MG63 (cell line): ENCODE measurements at places on chromosomes 2 and 18.

GRCh38 chr2:141142025-141142424 lies 988.8 kb downstream of the LRP1B start:
- DNase-seq: no peak

- peak; percentile 51 for DNase-seq
These were observed 9.5 kb downstream of the USP40 start for GRCh38 chr2:233556881-233557736.

- DNase-seq: no peak
These were observed 81.2 kb downstream of the PLCL1 start for GRCh38 chr2:197885587-197885986.

DNA sequence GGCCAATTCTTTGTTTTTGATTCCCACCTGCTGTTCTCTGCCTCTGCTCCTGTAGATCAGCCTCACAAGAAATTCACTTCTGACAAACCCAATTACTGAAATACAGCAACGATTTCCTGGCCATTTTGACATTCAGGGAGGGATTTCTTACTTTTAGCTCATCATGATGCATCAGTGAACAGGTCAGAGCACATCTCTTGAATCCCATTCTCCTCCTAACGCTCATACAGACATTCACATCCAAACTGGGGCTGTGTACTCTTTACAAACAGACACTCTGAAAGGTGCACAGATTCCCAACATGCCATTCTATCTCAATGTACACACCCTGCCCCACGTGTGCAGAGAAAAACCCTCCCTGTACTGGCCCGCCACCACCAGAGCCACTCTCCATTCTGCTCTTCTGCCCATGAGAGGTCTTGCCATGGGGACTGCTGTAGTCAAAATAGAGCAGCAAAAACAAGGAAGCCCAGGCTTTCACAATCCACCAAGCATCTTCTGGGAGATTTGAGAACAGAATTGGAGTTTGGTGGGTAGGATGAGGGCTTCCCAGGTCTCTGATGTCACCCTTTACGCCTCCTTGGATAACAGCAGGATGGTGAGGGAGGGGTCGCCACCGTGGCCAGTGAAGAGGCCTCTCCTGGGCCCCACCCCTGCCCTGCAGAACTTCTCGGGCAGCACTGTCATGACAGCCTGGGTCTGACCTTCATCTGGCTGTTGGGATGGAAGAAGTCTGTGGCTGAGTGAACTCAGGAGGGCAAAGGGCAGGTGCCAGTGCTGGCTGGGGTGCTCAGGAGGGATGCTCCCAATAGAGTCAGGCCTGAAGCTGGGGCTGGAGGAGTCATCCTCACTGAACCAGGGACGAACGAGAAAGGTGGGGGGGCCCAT lies 41.9 kb upstream of the ZFP36L2 start:
- DNase-seq: no peak

GRCh38 chr2:54030396-54030741 lies 59.6 kb upstream of the PSME4 start:
- no peak for DNase-seq

DNA sequence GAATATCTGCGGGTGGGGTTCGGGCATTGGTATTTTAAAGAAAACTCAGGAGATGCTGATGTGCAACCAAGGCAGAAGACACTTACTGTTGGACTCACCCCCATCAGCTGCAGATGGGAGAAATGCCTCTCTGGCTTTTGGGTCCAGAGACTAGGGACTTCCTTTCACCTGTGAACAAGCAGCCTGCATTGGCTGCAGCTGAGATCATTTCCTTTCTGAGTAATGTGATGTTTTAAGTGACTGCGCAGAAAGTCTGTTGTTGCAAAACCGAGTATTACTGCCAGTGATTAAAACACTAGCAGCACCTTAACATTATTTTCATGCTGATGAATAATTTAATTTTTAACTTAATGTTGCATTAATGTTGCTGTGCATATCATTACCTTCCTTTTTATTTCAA lies 143.0 kb downstream of the TSN start:
- no peak for DNase-seq

DNA sequence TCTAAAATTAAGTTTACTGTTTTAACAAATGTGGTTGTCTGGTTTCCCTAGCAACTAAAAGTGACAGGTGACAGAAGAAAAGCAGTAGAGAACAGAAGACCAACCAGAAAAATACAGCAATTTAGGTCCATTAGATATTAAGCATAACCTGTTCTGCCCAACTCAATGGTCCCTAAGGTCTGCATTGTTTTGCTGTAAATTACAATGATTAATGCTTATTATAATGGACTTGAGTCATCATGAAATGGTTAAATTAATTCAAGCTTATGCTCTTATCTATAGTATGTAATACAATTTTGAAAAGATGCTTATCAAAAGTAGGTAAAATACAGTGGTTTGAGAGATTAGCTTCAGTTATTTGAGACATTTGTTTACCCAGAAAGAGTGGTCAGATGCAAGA lies 378.0 kb downstream of the GRB14 start:
- DNase-seq: no peak

- no peak for DNase-seq
These were observed 24.3 kb downstream of the TMEM237 start for GRCh38 chr2:201618744-201619662.

- DNase-seq: no peak
These were observed 37.6 kb upstream of the MCM6 start for GRCh38 chr2:135913727-135914365.

GRCh38 chr2:218875692-218876246 lies 4.9 kb upstream of the WNT10A start:
- no peak for DNase-seq

GRCh38 chr2:26970928-26971627 lies 641 bp downstream of the MAPRE3 start:
- DNase-seq: peak; percentile 41

DNA sequence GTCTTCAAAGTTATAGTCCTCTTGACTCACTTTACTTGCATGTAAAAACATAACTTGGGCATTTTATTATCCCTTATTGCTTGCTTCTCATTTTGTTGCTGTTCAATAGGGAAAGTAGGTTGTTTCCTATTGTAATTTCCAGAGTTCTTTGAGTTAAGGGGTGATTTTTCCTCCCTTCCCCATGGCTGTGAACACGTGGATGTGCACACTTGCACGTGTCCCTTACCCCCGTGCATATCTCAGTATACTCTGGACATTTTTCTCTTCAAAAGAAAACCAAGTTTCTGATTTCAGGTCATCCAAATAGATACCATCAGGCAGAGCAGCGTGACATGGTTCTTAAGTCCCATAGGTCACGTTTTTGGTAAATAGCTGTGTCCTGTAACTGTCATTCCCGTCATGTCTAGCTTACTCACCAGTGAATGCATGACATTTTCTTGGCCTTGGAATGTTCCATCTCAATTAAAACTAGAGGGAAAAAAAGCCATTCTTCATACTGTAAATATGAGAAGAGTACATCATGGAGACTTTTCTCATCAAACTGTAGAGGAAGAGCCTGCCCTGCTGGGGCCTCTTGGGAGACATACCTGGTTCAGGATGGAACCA lies 83.3 kb upstream of the KCNE4 start:
- DNase-seq: no peak

DNA sequence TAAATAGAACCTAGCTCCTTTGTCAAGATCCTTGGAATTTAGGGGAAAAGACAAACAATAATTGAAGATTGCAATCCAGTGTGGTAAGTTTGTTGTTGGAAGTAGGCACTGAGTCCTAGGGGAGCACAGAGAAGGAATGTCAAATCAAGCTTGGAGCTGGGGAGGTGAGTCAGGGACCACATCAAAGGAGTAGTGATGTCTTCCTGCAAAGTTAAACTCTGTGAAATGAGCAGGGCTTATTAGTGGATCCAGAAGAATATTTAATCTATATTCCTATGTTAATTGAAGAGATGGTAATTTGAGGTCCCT lies 41.7 kb upstream of the NABP1 start:
- DNase-seq: peak; percentile 68

- no peak for DNase-seq
These were observed 160.0 kb upstream of the ZEB2 start for GRCh38 chr2:144679942-144680341.

DNA sequence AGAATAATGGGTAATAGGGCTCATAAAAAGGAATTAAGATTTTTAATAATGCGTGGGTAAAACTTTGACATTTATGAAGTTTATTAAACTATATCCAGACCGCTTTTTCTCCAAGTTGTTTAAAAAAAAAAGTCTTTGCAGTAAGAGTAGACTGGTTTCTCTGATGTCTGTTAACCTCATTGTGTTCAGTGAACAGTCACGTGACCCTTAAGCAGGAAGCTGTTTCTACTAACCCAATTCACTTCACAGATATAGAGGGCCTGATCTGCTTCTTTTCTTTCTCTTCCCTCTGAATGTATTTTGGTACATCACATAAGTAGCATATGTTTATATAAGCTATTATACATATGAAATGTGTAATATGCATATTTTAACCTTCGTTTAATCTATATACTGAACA lies 1011.3 kb upstream of the CELF4 start:
- no peak for DNase-seq

DNA sequence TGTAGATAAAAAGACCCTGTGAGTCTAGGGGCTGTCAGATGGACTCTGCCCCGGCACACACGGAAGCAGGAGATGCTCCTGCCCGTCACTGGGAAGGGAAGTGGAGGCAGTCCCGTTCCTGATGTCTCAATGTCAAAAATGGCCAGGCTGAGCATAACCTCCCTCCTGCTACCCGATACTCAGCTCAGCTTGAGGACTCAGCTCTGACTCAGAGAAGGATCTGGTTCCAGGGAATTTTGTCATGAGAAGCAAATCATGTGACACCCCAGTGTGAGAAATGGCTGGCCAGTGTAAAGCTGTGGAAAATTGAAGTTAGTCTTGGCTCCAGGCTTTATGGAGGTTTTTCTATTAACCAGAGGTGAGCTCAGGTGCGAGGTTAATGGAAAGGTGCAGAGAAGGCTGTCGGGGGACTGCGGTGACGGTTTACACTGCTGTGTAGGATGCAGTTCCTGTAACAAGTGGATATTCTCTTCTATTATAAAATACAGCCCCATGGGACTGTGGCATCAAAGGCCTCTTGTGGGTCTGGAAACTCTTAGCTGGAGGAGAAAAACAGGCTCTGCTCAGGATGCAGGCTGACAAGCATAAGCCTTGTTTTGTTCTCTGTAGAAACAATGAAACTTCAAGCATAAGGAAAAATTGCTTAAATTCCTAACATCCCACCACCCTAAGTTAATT lies 24.7 kb upstream of the AGAP1 start:
- DNase-seq: peak; percentile 81

GRCh38 chr18:50024466-50024865 lies 170.5 kb downstream of the MYO5B start:
- DNase-seq: no peak

DNA sequence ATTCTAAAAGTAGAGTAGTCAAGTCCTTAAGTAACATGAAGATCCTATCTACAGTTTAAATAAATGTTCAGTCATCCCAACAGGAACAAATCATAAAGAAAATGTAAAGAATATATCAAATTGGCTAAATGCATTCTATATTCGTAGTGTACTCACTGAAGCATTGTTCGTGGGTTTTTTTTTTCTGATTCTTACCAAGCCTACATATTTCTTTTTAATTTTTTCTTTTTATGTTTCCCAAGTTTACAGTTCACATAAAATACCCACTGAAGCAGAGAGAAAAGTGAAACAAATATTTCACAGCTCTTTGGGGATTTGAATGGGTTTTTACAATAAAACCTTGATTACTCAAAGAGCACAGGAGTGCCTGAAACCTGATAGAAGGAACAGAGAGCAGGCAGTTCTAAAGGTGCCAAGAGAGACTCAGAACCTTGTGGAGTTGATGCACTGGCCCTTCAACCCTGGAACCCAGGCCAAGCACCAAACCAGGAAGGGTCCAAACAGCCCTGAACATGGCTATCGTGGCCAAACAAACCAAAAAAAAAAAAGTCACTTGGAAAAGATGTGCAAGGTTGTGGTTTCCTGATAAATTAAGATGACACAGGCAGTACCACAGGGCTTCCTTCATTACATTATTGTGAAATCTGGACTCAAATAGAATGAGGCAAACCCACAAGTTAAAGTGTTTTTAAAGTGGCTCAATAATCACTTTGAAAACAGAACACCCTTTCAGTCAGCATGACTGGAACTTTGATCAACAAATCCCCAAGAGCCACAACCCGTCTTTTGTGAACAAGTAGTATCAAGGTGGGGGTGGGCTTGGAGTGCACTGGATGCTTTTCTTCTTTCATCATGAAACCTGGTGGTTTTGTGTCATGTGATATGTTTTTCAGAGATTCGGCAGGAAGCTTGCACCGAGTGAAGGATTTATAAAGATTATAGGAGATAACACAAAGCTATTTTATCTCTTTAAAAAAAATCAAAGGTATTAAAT lies 245.0 kb upstream of the FN1 start:
- peak; percentile 33 for DNase-seq

GRCh38 chr2:111884592-111884964 lies 585 bp upstream of the ANAPC1 start:
- DNase-seq: no peak

DNA sequence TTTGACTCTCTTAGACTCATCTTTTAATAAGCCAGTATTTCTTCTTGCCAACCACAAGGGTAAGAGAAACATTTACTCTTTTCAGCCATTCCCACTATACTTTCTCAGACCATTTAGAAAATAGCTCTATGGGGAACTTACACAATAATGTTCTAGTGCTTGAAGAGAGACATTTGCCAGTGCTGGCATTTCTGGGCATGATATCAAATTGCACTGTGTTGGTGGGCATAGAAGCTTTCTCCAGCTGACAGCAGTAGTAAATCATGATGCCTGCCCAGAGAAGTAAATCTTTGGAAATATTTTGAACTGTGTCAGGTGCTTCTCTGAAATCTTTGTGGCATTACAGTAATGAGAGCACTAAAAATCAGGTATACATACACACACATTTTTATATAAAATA lies 346.6 kb downstream of the CBLN2 start:
- no peak for DNase-seq

DNA sequence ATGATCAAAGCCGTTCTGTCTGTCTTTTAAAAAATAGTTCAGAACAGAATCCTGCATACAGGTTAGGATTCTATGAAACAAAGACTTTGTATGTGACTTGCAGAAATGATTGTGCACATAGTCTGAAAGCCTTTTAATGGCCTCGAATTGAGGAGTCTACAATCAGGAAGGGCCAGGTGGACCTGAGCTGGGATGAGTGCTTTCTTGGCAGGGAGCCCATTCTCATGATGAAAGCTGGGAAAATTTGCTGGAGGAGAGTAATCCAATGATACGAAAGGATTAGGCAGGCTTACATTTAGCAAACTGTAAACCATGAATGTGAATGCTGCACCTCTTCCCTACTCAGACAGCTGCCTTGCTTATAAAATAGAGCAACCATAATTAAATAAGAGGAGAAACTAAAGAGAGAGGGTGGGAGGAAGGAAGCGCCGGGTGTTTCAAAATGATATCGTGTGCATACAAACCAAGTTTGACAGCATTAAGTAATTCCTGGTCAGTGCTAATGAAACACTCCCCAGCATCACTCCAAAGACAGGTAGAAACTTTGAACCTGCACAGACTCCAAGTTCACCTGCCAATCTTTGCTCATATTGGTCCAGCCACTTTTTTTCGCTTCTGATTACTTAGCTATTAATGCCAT lies 23.7 kb upstream of the CXCR4 start:
- DNase-seq: no peak

GRCh38 chr2:130354139-130354428 lies 1.8 kb upstream of the PTPN18 start:
- DNase-seq: no peak

GRCh38 chr2:186033541-186033940 lies 294.9 kb downstream of the FSIP2 start:
- no peak for DNase-seq
